ENCODE measurements at places on chromosomes 2 and 18.
A peak's percentile ranks its signal among the peaks of the same experiment; 100 is the strongest.

DNA sequence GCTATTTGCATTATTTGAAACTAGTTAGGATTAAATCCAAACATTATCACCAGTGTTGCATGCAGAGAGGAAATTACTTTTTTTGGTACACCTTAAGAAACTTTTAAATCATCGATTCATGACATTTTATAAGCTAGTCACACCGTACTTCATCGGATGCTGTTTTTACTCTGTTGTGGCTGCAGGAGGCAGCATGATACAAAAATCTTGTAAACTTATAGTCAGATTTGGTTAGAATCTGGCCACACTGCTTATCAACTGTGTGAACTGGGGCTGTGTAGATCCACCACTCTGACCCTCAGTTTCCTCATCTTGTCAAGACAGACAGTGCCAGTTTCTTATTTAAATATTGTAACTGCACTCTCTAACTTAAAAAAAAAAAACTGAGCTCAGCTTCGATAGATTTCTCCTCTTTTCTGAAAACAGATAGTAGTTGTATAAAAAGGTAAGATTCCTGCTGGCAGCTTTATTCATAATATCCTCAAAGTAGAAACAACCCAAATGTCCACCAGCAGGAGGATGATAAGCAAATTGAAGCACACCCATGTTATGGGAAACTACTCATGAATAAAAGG, 77.8 kb downstream of the RAPGEF4 start:
- DNase-seq, result peak; percentile 45

DNA sequence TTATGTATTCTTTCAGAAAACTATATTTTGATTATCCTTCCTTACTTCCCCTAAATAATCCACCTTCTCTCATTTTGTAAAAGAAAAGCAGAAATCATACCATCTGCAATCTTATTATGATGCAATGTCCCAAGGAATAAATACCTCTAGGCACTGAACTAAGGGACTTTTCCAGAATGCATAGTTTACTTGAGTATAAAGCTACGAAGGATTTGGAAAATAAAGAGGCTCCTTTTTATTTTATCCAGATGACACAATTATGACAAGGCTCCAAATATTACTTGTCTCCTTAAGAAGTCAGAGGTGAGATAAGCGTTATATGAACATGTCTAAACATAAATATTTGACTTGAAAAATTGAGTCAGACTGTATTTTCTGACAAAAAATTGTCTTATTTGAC, 72.1 kb downstream of the COL3A1 start:
- DNase-seq, result no peak

DNA sequence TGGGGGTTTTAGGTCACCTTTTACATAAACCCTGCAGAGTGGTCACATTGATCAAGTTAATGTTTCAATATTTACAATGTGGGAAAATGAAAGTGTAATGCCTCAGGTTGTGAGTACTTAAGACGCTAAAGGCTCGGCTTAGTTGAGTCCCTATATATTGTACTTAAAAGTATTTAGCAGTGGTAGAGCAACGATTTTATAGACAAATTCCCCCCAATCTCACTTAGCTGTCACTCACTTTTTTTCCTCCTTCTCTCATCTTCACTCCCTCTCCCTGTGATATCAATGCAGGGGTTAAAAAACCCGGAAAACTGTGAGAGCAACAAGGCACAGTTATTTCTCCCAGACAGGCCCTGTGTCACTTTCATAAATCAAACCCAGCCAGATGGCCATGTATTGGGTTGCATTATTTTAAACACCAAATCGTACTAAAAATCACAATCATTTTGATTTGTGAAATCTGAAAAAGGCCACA, 5.4 kb downstream of the POU3F3 start:
- DNase-seq, result no peak

DNA sequence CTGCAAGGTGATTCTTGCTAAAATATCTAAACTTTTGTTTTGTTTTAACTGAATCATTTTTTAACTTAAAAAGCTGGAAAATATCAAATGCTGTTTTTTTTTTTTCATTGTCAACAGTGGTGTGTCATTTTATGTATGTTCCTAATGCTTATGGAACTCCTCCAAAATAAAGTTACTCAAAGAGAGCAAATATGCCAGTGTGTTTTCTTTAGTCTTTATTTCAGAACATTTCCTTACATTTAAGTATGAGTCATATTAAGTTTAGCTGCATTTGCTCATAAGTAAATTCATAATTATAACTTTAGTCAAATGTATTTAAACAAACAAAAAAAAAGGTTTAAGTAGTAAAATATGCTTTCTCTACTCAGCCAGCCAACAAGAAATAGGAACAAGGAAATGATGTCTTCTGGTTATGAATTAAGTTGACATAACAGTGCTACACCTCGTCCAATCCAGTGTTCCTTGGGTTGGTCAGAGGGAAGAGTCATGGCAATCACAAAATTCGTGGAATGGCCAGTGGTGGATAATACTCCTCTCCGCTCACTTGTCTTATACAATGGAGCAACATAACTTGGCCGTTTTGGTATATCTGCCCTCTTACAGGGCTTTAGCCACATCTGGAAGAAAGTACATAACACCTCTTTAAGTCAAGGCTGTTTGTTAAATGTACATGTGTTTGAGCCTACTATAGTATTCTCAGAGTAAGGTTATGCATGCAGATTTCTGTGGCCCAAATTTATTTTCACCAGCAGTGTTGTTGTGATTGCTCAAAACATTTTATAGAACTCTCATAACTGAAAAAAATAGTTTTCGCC, 80.7 kb downstream of the SLC39A10 start:
- DNase-seq, result peak; percentile 74

- peak; percentile 78 for DNase-seq
Observed at GRCh38 chr2:222594679-222595078, 61.2 kb downstream of the FARSB start.

DNA sequence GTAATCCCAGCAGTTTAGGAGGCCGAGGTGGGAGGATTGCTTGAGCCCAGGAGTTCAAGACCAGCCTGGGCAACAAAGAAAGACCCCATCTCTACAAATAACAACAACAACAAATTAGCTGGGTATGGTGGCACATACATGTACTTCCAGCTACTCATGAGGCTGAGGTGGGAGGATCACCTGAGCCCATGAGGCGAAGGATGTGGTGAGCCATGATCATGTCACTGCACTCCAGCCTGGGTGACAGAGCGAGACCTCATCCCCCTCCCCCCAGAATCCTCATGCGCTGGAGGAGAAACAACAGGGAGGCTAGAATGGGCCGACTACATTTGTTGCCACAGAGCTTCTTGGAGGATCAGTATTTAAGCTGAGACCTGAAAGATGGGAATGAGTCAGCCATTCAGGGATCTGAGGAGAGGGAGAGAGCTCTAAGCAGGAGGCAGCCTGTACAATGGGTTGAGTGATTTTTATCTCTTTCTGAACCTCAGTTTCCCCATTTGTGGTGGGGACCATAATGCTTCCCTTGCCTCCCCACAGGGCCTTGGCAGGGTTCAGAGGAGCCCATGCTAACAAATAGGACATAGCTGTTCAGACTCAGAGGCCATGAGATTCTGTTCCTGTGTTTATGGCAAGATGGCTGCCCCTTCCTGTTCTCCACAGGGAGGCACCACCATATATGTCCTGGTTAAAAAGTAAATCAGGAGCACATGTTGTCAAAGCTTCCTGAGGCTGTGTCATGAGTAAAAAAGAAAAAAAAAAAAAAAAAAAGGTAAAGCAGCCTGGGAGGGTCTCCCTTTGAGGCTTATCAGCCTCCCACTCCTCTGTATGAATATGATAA, 131.4 kb upstream of the HAAO start:
- peak; percentile 68 for DNase-seq

DNA sequence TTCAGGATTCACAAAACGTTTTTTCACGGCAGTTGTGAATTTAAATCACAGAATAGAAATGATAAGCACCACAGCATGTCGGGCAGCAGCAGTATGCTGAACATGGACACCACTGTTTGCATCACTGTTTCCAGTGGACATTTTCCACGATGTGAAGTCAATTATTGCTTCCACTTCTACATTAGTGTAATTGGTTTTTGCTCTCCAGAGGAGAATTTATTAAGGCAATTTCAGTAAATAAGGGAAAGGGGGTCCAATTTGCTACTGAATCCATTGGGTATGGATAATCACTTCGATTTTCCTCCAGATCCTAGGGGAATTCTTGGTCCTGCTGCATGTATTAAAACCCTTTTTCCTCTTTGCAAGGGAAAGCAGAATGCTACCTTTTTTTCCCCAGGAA, 30.2 kb upstream of the VWC2L start:
- no peak for DNase-seq

DNA sequence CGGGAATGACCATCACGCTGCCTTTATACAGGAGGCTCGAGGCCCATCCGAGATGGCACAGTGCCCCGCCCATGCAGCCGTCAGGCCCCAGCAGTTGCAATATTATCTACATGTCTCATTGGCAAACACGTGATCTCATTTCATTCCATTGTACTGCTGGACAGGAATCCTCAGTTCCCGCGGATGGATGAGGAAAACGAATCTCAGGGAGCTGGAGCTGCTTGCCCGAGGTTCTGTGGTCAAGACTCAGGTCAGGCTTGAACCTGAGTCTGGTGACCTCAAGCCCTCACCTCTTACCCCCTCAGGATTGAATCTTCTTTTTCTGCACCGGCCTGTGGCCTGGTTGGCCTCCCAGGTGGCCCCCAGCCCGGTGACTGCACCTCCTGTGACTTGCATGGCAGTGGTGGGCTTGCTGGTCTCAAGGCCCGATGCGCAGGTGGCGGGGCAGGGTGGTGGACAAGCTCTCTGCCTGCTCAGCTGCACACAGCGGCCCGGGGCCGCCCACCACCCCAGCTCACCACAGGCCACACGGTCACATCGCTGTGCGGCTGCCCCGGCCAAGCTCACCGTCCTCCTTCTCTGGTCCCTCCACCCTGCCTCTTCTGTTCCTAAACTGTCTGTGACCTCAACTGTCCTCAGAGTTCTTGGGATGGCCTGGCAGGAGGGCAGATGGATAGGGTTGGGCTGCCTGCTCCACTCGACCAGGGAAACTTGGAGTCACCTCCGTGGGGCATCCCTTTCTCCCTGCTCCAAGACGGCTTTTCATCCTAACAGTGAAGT, 52.0 kb upstream of the HS6ST1 start:
- no peak for DNase-seq

Measured in fibroblast of mammary gland (primary cell).